ENCODE measurements at places on chromosomes 1 and 21.

GRCh38 chr1:160814856-160815255 lies 18.9 kb downstream of the LY9 start:
- no peak for DNase-seq

GRCh38 chr1:163202833-163203451 lies at the start of gene RGS5:
Gene RGS5, minus strand, starts transcription at chr1:163202916. Its CDS starts 81 bp downstream, at chr1:163202835.
- no peak for DNase-seq

GRCh38 chr1:241706257-241706656 lies 54.2 kb downstream of the WDR64 start:
- DNase-seq = no peak

DNA sequence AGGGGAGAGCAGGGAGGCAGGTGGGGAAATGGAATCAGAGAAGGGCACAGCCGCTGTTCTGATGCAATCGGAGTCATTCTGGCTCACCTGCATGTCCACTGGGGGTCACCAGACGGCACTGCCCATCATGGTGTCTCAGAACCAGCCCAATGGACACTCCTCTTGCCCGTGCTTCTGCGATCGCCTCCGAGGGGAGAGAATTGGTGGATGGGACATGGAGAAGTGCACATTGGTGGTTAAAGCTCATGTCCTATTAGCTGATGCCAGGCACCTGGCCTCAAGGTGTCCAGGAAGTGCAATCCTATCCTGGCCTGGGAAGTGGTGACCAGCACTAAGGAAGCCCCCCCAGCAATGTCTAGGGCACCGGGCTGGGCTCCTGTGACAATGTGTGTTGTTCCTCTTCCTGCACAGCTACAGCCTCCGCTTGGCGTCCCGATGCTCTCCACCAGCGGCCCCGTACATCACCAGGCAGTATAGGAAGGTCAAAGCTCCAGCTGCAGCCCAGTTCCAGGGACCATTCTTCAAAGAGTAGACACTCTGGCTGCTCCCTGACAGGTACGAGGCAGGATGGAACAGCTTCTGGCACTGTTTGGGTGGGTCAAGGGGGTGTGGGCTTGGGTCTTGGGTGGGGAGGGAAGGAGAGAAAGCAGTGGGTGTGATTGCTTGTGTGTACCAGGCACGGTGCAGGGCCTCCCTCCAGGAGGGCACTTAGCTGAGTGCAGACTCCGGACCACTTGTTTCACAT lies 116.2 kb downstream of the PRDM2 start:
- no peak for DNase-seq

GRCh38 chr1:173255214-173255813 lies 48.2 kb upstream of the TNFSF4 start:
- no peak for DNase-seq

DNA sequence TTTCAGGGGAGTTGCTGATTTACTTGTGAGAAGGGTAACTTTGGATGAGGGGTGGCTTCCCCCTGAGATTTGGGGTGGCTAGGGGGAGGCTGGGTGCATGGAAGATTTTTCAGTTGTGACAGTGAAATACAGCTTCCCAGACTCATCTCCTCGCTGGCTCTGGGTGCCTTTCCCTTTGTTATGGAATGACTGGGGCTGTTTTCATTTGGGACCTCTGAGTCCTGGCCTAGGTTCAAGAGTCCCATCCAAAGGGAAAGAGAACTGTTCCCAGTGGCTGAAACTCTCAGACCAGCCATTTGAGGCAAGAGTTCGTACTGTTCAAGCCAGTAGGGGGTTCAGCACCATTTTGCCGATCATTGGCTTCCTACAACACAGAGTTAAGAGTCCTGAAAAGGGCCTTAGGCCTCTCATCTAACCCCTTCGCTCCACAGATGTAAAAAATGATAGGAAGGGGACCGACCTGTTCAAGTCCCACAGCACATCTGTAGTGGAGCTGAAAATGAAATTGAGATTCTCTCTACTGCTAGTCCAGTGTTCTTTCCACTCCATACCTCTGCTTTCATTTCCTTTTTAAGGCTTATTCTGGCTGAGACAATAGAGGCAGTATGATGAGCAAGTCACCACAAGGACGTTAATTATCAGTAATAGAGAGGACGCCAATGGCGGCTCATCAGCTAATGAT lies 958 bp downstream of the DDR2 start:
- no peak for DNase-seq

GRCh38 chr1:229325853-229326487 lies 16.9 kb downstream of the CCSAP start:
- DNase-seq = no peak

DNA sequence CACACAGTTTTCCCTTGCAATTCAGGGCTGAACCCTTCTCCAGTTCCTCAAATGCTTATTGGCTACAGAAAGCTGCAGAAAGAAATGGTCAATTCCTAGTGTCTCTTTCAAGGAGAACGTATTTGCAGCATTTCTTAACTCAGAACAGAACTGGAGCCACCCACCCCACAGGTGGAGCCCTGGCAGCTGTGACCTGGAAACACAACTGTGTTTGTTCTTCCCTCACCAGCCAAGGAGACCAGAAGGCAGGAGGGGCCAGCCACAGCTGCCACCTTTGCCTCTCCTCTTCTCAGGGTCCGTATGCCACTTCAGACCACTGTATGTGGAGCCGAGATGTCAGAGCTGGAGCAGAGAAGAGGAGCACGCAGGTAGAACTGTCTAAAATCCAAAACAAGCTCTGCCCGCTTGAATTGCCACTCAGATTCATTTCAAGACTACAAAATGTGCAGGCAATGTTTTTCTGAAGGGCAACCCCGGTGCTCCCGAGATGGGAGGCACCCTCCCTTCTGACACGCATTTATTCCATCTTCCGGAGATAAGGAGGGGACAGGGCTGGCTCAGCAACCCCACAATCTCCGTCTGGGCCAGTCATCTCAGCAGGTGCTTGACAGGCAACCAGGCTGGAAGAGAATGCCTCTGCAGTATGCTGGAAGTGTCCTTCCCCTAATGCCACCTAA lies 16.7 kb downstream of the CD247 start:
- DNase-seq = no peak

- no peak for DNase-seq
These were observed 6.7 kb downstream of the CHI3L2 start for GRCh38 chr1:111234258-111234657.

- no peak for DNase-seq
These were observed 38.3 kb downstream of the PTGFRN start for GRCh38 chr1:116948046-116948445.

DNA sequence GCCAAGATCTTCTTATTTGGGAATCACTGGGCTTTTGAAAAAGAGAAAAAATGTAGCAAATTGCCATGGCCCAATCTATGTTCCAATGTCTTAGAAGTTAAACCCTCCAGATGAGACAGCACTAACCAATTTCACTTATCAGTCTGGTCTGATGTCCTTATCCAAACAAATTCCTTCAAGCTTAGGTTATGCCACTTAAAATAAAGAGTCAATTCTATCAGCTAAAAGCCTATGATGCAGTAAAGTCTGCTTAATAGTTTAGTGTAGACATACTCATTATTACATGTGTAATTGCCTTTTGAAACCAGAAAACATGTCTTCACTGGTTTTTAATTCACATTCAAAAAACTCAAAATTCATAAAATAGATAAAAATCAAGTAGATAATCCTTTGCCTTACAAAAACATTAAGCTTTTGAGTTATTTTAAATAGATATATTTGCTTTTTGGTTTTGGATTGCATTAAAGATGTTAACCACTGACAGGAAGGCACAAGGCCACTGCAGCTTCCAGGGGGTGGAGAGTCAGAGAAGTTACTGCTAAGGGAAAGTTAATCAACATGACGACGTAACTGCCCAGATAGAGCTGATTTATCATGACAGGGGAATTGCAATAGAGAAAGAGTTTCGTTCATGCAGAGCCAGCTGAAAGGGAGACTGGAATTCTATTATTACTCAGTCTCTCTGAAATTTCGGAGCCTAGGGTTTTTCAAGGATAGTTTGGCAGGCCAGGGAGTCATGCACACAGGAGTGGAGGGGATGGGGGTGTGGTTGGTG lies 106.1 kb downstream of the MAP3K21 start:
- no peak for DNase-seq

DNA sequence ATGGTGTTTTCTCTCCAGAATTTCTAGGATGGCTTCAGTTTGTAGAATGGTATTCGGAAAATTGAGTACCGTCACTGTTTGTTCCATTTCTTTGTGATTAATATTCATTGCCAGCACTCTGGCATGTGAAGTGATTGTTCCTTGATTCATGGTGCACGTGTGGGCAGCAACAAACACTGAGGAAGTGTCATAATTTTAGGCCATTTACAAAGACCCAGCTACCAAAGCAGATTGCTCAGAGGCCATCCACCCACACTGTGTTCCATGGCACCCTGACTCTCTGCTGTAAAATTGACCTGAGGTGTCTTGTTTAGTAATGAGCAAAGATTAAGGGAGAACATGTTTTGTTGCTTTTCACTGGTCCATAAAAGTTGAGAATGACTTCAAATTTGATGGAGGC lies 250.9 kb upstream of the FMN2 start:
- DNase-seq = no peak

GRCh38 chr1:176566004-176566975 lies 103.3 kb downstream of the PAPPA2 start:
- no peak for DNase-seq

DNA sequence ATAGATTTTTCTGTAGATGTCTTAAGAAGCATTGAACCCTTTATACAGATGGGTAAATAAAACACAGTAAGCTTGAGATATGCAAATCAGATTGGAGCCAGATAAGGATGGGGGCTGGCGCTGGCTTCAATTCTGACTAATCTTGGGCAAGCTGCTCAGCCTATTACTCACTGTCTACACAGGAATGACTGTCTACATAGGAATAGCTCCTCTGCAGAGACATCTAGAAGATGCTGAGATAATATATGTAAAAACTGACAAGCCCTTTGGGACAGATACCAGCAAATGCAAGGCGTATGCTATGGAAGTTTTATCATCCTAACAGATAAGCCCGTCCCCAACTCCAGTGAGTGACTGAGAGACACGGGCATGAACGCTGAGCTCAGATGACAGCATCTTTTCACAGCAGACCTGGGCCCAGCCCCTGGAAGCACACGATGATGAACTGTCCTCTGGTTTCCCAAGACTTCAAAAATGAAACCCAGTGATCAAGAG lies 1.7 kb downstream of the CLDN14 start:
- no peak for DNase-seq

- DNase-seq = no peak
These were observed 27.9 kb downstream of the RGS5 start for GRCh38 chr1:163174524-163175437.

GRCh38 chr1:31674626-31675025 lies 29.2 kb downstream of the COL16A1 start:
- no peak for DNase-seq

DNA sequence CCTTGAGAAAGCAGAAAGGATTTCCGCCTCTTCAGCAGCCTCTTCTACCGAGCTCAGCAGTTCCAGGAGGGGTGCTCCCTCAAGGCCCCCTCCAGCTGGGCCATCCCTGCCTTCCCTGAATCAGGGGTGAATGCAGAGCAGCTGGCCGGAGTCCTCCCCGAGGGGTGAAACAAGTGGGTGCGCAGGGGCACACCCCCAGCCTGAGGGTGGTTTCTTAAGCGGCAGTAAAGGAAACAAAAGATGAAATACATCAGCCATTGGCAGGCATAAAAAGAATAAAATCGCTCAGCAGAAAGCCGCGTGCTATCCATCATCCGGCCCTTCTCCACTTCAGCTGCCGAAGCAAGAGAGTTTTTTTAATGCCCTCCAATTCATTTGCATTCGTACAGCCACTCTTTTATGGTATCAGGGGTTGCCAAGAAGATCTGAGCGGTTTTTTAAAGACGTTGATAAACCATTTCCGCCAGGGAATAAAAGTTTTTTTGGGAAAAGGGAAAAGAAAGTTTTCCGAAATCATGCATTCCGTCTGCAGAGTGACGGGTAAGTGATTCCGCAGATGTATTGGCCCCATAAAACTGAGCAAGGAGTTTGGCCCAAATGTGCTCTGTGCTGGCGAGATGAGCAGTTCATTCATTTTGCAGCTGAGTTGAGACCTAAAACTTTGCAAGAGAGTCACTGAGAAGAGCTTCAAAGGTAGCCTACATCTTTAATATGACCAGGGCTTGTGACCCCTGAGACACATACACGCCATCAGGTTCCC lies 73.7 kb upstream of the ZC3H12A start:
- DNase-seq = no peak

DNA sequence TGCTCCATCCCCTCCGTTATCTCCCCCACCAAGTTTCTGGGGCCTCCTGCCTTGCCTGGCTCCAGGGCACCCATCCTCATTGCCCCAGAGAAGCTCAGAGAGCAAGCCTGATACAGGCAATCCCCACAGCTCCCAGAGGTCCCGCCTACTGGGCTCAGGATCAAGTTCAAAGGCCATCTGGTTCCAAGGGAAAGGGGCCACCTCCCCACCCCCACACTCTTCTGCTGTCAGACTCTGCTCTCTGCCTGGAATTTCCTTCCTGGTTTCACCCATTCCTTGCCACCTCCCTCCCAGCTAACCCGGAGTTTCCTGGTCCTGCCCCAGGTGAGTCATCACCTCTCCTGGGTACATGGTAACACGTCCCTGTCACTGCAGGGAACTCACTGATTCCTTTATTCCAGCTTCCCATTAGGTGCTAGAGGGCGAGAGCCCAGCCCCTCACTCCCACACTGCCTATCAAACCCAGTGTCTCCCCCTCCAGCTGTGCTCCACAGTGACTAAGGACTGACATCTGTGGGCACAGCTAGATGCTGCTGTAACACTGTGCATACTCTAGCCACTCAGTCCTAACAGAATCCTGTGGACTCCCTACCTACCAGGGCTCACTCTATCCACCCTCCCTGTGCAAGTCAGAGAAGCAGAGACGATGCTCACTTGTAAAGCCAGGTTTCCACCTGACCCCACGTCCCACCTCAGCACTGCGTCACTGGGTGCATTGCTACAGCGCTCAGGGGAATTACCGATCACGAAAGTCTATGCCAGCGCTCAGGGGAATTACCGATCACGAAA lies 21.8 kb downstream of the RSPH1 start:
- DNase-seq = no peak
